ENCODE measurements at places on chromosomes 5 and 9.

GRCh38 chr9:135531096-135531495, 9.9 kb downstream of the LCN1 start:
- no peak for DNase-seq

- peak; percentile 40 for DNase-seq
Measured at GRCh38 chr5:151772029-151772845, 483 bp downstream of the G3BP1 start.

DNA sequence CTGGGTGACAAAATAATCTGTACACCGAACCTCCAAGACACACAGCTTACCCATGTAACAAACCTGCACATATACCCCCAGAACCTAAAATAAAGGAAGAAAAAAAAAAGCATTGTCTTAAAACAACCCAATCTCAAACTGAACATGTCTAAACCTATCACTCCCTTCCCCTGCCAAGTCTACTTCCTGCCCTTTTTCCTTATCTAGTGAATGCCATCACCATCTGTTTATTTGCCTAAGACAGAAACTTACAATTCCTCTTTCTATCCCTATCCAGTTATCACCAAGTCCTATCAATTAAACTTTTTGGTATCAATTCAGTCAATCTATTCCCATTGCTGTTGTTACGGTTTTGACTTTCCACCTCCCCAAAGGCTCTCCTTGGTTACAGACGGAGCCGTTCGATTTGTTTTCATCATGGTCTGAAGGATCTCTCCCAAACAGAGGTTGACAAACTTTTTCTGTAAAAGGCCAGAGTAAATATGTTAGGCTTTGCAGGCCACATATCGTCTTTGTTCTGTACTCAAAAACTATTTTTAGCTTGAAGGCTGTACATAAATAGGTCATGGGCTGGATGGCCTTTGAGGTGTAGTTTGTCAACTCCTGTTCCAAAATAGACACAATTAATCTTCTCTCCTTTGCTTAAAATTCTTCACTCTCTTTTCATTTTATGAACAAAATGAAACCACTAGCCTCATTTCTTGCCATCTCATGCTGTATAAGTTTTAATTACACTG, 12.1 kb downstream of the NOL8 start:
- no peak for DNase-seq

DNA sequence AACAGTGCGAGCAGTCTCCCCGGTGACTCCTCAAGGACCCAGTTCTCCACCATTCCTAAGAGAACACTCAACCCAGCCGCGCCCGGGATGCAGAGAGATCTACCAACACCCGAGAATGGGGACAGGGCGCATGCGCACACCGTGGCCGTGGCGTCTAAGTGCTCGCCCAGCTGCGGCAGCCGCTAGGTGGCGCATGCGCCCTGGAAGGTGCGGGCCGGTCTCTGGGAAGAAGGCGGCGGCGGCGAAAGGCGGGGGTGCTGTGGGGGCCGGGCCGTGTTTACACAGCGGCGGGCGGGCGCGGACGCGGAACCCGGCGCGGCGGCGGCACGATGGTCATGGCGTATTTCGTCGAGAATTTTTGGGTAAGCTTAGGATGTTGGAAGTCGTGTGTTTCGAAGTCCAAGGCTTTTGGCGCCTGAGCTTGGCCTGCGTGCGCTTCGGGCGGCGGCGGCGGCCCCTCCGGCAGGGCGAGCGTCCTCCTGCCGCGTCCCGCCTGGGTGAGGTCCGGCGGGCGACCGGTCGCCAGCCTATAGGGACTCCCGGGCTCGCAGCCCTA, at the start of gene FCHO2:
Gene FCHO2 (plus strand): TSS at position 274 of the 556 bp plus-strand sequence. CDS start 56 bp downstream, at position 330.
- peak; percentile 96 for DNase-seq

GRCh38 chr5:36839489-36840476, 36.8 kb upstream of the NIPBL start:
- no peak for DNase-seq

DNA sequence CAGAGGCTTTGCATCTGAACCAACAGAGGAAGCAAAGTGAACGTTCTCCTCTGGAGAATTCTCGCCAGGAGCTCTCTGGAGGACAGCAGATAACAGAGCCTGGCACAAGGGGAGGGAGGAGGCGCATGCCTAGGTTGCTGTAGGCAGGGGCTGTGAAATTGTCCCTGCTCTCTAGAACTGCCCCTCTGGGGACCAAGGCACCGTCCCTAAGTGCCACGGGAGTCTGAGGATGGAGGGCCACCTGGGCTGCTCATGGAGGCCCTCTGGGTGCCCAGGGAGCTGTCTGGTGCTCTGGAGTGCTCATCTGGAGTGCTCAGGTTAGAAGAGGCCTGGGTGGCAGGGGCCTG, 77.6 kb downstream of the CACNA1B start:
- peak; percentile 0 for DNase-seq

- DNase-seq, result no peak
Measured at GRCh38 chr5:16600946-16601345, 15.9 kb downstream of the RETREG1 start.

DNA sequence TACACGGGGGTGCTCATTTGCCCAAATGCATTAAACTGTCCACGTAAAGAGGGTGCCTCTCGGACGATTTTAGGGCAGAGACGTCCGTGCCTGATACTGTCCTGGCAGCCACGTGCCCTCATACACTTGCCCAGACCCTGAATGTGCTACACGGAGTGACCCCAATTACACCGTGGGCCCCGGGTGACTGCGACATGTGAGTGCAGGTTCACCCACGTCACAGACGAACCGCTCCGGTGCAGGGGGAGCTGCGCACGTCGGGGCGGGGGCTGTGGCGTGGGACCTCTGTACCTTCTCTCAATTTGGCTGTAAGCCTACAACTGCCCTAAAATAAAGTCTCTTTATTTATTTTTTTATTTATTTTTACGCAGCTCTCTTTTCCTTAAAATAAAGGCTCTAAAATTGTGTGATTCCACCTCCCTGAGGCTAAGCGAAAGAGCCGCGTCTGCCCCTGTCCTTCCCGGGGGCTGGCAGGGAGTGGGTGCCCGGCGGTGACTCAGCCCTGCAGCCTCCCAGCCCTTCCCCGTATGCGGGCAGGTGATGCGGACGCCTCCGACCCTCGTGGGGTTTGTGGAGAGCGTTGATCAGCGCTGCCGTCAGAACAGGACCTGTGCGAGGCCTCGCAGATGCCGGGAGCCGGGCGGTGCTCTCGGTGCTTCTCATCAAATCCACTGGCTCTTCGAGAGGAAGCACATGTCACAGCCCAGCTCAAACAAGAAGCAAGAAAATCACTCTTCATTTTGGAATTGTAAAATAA, 9.2 kb upstream of the EGFL7 start:
- no peak for DNase-seq

DNA sequence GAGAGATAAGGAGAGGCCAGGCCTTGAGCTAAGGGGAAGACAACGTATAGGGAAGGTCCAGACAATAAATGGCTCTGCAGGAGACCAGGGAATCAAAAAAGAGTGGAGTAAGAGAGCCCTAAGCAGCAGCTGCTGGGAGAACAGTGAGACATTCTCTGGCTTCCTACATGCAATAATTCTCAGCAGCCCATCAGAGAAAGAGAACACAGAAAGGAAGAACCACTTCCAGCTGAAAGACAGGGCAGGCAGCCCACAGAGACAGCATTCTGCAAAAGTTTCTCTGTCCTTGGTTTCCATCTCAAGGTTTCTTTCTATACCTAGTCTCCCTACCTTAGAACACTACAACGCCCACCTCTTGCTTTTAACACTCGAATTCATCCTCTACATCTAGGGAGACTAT, 189.9 kb downstream of the DEPDC1B start:
- DNase-seq, result no peak

GRCh38 chr9:22446589-22446949, at the start of gene DMRTA1:
DMRTA1 (plus strand) TSS chr9:22446824; CDS start chr9:22447066, 242 bp downstream.
- DNase-seq, result peak; percentile 8

DNA sequence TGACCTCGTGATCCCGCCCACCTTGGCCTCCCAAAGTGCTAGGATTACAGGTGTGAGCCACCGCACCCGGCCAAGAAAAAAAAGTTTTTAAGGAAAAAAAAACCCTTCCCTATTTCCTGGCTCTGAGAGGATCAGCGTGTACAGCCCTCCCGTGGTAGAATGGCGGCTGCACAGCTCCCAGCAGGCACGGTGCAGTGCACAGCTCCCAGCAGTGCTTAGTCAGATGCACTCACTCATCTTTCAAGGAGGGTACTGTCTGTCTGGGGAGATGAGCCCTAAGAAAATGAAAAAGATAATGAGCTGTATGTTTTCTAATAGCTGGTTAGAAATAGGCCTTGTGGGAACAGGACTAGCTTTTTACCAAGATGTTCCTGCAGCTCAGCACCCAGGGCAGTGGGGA, 36.7 kb upstream of the SLC2A8 start:
- DNase-seq, result no peak

GRCh38 chr5:3736926-3737325, 141.3 kb downstream of the IRX1 start:
- no peak for DNase-seq

DNA sequence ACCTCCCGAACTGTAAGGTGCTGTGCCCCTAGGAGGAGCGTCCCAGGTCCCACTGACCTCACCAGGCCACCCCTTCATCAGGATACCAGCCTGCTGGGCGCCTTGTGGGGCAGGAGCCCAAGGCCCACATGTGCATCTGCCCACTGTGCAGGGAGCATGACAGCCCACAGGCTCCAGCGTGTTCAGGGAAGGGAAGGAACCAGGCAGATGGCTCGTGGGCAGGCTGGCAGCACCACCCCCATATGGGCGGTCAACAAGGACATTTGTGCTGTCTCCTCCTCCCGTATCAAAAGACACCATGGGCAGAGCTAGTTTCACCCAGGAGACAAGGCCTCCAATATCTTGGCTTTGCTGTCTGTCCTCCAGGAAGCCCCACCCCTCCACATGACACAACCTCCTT, 85.5 kb upstream of the PPP1R26 start:
- DNase-seq, result no peak

- no peak for DNase-seq
Measured at GRCh38 chr5:137712139-137712667, 23.7 kb downstream of the KLHL3 start.

DNA sequence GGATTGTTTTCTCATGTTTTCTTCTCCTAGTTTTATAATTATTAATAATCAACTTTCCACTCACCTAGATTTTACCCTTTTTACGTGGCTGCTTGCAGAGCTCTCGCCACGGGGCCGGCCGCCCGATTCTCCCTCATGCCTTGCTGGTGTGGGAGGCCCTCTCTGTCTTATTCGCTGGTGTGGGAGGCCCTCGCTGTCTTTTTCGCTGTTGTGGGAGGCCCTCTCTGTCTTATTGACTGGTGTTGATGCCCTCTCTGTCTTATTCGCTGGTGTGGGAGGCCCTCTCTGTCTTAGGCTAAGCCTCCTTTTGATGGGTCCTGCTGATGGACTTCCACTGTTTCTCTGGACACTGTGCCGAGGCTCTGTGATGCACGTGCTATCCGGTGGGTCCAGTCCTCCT, 161.3 kb upstream of the IRX2 start:
- no peak for DNase-seq

- DNase-seq, result no peak
Measured at GRCh38 chr5:39219437-39219836, at the start of gene FYB1. FYB1 (minus strand) TSS chr5:39219563; CDS start chr5:39202960, 16,603 bp downstream.

- DNase-seq, result no peak
Measured at GRCh38 chr5:42870882-42871418, 59.3 kb upstream of the SELENOP start.

DNA sequence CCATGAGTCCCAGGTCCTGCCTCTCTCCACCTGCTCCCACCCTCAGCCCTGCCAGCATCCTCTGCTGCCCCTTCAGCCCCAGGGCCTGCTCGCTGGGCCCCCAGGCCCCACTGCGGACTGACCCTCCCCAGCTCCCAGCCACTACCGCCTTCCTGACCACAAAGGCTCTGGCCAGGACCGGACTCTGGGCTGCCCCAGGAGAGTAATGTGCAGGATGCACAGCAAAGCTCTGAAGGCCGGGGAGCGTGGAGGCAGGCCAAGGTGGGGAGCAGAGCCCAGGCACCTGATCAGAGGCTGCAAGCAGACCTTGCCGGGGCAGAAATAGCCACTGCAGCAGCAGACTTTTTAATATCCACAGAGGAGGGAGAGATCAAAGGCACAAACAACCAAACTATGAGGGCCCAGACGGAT, 27.9 kb downstream of the IPPK start:
- DNase-seq, result no peak

- DNase-seq, result no peak
Measured at GRCh38 chr9:129412814-129413536, 207.9 kb downstream of the C9orf50 start.

DNA sequence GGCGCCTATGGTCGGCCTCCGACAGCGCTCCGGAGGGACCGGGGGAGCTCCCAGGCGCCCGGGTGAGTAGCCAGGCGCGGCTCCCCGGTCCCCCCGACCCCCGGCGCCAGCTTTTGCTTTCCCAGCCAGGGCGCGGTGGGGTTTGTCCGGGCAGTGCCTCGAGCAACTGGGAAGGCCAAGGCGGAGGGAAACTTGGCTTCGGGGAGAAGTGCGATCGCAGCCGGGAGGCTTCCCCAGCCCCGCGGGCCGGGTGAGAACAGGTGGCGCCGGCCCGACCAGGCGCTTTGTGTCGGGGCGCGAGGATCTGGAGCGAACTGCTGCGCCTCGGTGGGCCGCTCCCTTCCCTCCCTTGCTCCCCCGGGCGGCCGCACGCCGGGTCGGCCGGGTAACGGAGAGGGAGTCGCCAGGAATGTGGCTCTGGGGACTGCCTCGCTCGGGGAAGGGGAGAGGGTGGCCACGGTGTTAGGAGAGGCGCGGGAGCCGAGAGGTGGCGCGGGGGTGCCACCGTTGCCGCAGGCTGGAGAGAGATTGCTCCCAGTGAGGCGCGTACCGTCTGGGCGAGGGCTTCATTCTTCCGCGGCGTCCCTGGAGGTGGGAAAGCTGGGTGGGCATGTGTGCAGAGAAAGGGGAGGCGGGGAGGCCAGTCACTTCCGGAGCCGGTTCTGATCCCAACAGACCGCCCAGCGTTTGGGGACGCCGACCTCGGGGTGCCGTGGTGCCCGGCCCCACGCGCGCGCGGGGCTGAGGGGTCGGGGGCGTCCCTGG, 561 bp downstream of the DAPK1 start:
- peak; percentile 10 for DNase-seq

DNA sequence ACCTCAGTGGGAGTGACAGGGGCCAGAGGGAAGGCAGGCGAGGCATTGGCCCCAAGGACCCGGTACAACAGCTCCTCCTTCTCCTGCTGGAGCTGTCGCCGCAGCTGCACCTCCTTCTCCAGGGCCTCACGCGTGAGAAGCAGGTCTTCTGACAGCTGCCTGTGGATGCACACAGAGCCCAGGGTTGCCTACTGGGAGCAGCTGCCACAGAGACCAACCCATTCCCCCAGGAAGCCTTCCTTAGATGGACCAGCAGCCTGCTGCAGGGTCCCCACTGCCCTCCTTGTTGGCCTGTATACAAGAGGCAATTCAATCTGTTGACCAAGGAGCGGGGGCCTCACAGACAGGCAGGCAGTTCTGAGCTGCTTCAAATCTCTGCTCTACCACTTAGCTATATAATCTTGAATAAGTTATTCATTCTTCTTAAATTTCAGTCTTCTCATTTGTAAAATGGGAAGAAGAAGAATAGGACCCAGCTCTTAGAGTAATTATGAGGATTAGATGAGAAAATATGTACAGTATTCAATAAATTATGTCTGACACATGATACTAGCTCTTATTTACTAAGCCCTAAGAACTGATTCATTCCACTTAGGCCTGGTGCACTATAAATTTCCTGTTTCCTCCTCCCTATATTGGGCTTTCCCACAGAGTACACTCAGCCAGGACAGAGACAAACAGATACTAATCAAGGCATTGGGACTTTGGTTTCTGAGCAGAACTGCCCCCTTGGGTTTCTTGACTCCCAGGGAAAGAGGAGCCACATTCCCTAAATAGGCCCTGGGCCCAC, 26.1 kb upstream of the ANXA6 start:
- DNase-seq, result no peak

GRCh38 chr9:83185488-83186154, 122.7 kb upstream of the RASEF start:
- no peak for DNase-seq

- DNase-seq, result no peak
Measured at GRCh38 chr5:123460296-123460729, 37.1 kb upstream of the CEP120 start.

GRCh38 chr9:32412440-32412839, 28.0 kb downstream of the ACO1 start:
- no peak for DNase-seq
